ENCODE measurements at places on chromosomes 4 and X. TPM values are rescaled to one million over a fixed set of nuclear protein-coding genes. Genes with fewer than 3 reads are reported as not detected.
A peak's percentile ranks its signal among the peaks of the same experiment; 100 is the strongest.

The HERC5 gene
- total RNA-seq, result 1.8 TPM

GRCh38 chrX:11352296-11352741 lies 59.1 kb downstream of the AMELX start:
- no peak for DNase-seq

The XPNPEP2 gene
- 4.2 TPM for total RNA-seq

The ODAPH gene
- total RNA-seq, result not detected

DNA sequence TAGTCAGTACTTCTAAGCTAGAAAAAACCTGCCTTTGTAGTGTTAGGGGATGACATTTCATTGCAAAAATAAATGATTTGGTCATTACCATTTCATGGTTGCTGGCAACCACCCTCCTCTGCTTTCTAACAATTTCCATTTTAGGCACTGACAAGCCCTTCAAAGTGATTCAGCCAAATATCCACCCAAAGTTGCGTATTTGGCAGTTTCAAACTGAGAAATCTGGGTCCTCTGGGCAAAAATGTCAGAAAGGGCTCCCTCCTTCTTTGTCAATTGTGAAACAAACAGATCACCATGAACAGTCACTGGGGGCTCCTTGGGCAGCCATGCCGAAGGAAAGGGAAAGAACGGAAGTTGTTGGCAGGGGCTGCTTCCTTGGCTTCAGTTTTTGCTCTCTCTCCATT lies 33.0 kb downstream of the PLAC1 start:
- DNase-seq, result peak; percentile 40

DNA sequence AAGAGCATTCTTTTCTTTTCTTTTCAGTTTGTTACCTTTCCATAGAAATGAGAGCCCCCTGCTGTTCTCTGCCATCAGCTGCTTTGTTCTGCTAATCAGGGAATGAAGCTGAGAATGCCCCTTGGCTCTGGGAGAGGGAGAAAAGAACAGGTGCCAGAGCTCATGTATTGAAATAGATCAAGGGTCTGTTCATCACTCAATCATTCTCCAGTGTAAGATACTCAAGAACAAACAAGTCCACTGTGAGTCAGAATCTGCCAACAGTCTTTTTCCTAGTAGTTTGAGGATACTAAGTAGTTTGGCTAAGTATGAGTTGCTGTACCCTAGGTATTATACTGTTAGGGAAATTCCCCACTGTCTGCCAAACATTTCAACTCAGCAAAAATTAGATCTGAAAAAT lies 144.3 kb downstream of the RTL3 start:
- peak; percentile 43 for DNase-seq

DNA sequence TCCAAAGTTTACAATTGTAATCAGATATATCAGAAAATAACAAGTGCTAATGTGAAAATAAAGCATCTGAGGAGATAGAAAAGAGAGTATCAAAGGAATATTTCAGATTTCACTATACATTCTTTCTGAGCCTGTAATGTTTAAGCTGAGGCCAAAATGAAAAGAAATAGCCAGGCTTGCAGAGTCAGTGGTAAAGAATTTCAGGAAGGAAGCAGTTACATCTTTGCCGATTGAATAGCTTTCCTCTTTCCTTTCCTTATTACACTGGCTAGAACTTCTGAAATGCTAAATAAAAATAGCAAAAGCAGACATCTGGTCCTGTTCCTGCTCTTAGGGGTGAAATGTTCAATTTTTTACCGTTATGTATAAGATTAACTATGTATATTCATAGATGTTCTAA lies 1441.6 kb upstream of the PCDH7 start:
- peak; percentile 62 for DNase-seq

The RAB33A gene
- 0.49 TPM for total RNA-seq

GRCh38 chrX:103791228-103791627 lies 14.6 kb downstream of the PLP1 start:
- no peak for DNase-seq
